H54 (cell line): ENCODE measurements at places on chromosomes 5 and 9.

DNA sequence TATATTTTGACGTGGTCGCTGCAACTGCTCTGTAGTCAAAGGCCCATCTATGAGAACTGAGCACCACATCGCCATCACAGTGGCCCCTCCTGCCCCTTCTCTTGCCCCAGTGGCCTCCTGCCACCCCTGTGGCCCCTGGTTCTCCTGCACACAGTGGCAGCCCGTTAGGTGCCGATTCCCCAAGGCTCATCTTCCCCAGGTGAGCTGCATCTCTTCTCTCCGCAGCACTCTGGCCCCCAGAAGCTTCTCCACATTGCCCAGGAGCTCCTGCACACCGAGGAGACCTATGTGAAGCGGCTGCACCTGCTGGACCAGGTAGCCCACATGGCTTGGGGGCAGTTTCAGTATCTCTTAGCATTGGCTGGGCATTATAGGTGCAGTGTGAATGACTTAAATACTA, 55.4 kb downstream of the FGD3 start:
- DNase-seq: no peak

- no peak for DNase-seq
Observed at GRCh38 chr5:163459462-163459818, 462 bp downstream of the NUDCD2 start.

GRCh38 chr9:9819886-9820285, 792.9 kb downstream of the PTPRD start:
- no peak for DNase-seq

GRCh38 chr9:133769511-133770075, 31.4 kb upstream of the SARDH start:
- no peak for DNase-seq

GRCh38 chr5:80951366-80951765, 8.8 kb upstream of the RASGRF2 start:
- no peak for DNase-seq

DNA sequence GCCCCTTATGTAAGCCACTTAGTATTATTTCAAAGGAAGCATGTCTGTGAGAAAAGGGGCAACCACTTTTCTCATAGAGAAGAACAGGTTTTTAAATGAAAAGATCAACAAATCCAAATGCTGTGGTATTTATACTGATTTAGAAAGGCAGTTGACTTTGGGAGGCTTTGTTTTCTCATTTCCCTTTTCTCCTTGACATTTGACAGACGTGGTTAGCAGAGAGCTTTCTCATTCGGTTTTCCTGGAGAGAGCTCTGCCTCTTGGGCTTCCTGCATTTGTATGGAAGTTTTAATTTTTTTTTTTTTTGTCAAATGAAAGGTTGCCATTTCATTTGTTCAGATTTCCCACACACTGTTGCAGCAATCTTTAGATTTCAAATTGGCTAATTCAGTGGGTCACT, 62.5 kb downstream of the EXOSC2 start:
- no peak for DNase-seq

- no peak for DNase-seq
Observed at GRCh38 chr9:125896404-125896803, 149.2 kb downstream of the PBX3 start.

- no peak for DNase-seq
Observed at GRCh38 chr5:154863291-154864080, 5.1 kb downstream of the CNOT8 start.

- DNase-seq: no peak
Observed at GRCh38 chr9:98345011-98345410, 89.6 kb upstream of the TBC1D2 start.

- DNase-seq: no peak
Observed at GRCh38 chr5:157528036-157528632, 47.4 kb downstream of the ADAM19 start.

DNA sequence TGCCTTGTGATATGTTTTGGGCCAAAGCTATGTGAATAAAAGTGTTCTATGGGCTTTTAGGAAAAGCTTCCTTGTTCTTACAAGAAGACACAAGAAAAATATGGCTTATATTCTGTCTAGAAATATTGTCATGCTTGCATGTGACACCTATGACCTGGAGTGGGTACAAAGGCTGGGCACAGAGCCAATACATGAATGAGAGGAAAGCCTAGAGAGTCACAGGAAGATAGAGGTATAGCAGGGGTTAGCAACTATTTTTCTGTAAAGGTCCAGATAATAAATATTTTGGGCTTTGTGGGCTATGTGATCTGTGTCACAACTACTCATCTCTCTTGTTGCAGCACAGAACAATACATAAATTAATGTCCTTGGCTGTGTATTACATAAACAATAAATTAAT, 196.6 kb upstream of the CD180 start:
- no peak for DNase-seq
